ENCODE measurements at places on chromosomes 6 and 20. TPM values are rescaled to one million over a fixed set of nuclear protein-coding genes. Genes with fewer than 3 reads are reported as not detected.

The CFAP206 gene
- polyA plus RNA-seq: not detected

The EBF4 gene
- polyA plus RNA-seq: 2.0 TPM

The NRN1 gene
- 0.61 TPM for polyA plus RNA-seq

The CDSN gene
- polyA plus RNA-seq: not detected

The FAM83C gene
- not detected for polyA plus RNA-seq

The BMP2 gene
- not detected for polyA plus RNA-seq

The CCHCR1 gene
- polyA plus RNA-seq: 7.4 TPM

The ULBP2 gene
- 0.68 TPM for polyA plus RNA-seq

The HNF4A gene
- polyA plus RNA-seq: not detected

The SOX18 gene
- polyA plus RNA-seq: not detected

The ANKRD66 gene
- not detected for polyA plus RNA-seq

The ALDH8A1 gene
- 0.08 TPM for polyA plus RNA-seq

The BANF2 gene
- not detected for polyA plus RNA-seq

The SLC17A3 gene
- not detected for polyA plus RNA-seq

The KCNG1 gene
- not detected for polyA plus RNA-seq

DNA sequence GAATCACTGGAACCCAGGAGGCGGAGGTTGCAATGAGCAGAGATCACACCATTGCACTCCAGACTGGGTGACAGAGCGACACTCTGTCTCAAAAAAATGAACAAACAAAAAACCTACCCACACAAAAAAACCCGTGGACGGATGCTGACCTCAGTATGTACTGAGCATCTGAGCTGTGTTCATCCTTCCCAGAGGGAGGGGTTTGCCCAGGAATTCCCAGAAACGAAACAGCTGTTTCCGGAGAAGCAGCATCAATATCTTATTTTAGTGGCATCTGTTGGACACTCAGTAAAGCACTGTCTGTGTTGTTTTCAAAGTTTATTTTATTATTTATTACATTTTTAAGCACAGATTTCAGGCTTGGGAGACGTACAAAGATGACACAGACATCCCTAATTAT, 18.7 kb downstream of the NANP start:
- DNase-seq: no peak
- H3K4me1 ChIP-seq: no peaks in the 10 kb centered on the region
- H3K36me3 ChIP-seq: no peaks in the 10 kb centered on the region
- H3K27ac ChIP-seq: no peak overlapping the region

GRCh38 chr6:25701807-25702206, 49.8 kb downstream of the SCGN start:
- H3K4me1 ChIP-seq: no peaks in the 10 kb centered on the region
- no peak for DNase-seq
- H3K27ac ChIP-seq: no peak overlapping the region
- no peaks in the 10 kb centered on the region for H3K27me3 ChIP-seq

DNA sequence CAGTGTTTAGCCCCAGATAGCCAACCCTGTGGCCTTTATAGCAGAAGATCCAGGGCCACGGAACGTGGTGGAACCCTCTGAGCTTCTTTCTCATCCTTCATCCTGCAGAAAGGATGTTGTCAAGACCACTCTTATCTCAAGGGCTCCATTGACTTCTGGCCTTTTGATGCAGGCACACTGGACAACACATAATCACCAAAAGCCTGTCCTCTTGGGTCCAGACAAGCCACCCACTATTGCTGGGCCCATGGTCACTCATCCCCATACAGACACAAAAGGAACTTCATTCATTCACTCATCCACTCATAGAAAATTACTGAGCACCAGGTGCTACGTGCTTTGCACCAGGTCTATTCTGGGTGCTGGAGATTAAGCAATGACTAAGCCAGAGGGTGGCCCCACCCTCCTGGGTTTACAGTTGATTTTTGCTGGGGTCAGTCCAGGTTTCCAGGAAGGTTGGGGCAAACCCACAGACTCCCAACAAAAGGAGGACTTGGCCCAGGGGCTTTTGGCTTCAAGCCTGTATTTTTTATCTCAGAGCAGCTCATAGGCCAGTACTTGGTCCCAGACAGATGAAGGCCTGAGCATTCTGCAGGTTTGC, 2.4 kb downstream of the CST8 start:
- no peak overlapping the region for H3K4me3 ChIP-seq
- H3K27me3 ChIP-seq: no peaks in the 10 kb centered on the region
- peak overlapping the region; percentile 46 for H3K27ac ChIP-seq
- H3K36me3 ChIP-seq: no peaks in the 10 kb centered on the region

- no peak overlapping the region for H3K4me3 ChIP-seq
- H3K4me1 ChIP-seq: peaks cover 18% of the 10 kb centered on the region
- H3K36me3 ChIP-seq: no peaks in the 10 kb centered on the region
- no peak for DNase-seq
Observed at GRCh38 chr6:16184129-16184528, 54.3 kb upstream of the GMPR start.

DNA sequence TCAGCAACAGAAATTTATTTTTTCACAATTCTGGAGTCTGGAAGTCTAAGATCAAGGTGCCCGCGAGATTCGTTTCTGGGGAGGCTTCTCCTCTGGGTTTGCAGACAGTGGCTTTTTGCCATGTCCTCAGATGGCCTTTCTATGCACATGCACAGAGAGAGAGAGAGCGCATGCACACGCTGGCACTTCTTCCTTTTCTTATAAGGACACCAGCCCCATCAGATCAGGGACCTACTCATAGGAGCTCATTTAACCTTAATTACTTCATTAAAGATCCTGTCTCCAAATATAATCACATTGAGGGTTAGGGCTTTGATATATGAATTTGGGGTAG, 260.7 kb upstream of the PLCB4 start:
- no peak overlapping the region for H3K27ac ChIP-seq
- no peaks in the 10 kb centered on the region for H3K4me1 ChIP-seq
- no peak overlapping the region for H3K4me3 ChIP-seq
- DNase-seq: no peak
- no peaks in the 10 kb centered on the region for H3K36me3 ChIP-seq

GRCh38 chr6:15039136-15039535, 206.7 kb upstream of the JARID2 start:
- H3K36me3 ChIP-seq: no peaks in the 10 kb centered on the region
- no peak for DNase-seq
- no peak overlapping the region for H3K27ac ChIP-seq

- DNase-seq: no peak
- H3K27me3 ChIP-seq: no peaks in the 10 kb centered on the region
- H3K27ac ChIP-seq: no peak overlapping the region
- H3K4me1 ChIP-seq: no peaks in the 10 kb centered on the region
- H3K36me3 ChIP-seq: no peaks in the 10 kb centered on the region
Observed at GRCh38 chr6:105227295-105227767, 47.5 kb upstream of the POPDC3 start.

GRCh38 chr6:32883789-32884188, 29.8 kb downstream of the PSMB9 start:
- H3K36me3 ChIP-seq: no peaks in the 10 kb centered on the region
- no peak for DNase-seq
- no peak overlapping the region for H3K27ac ChIP-seq
- no peak overlapping the region for H3K4me3 ChIP-seq

- H3K36me3 ChIP-seq: no peaks in the 10 kb centered on the region
- H3K27ac ChIP-seq: no peak overlapping the region
- no peak for DNase-seq
- H3K4me3 ChIP-seq: no peak overlapping the region
Observed at GRCh38 chr20:63181226-63181625, 34.7 kb downstream of the YTHDF1 start.

GRCh38 chr6:142800240-142800639, 144.7 kb downstream of the HIVEP2 start:
- no peak overlapping the region for H3K27ac ChIP-seq
- no peak overlapping the region for H3K4me3 ChIP-seq
- DNase-seq: no peak
- H3K4me1 ChIP-seq: peaks cover 16% of the 10 kb centered on the region

- no peak for DNase-seq
- H3K27me3 ChIP-seq: no peaks in the 10 kb centered on the region
- no peaks in the 10 kb centered on the region for H3K4me1 ChIP-seq
- no peak overlapping the region for H3K27ac ChIP-seq
Observed at GRCh38 chr6:138467901-138468300, 31.4 kb downstream of the NHSL1 start.

GRCh38 chr6:89527634-89528033, 94.7 kb downstream of the ANKRD6 start:
- no peak overlapping the region for H3K4me3 ChIP-seq
- H3K4me1 ChIP-seq: no peaks in the 10 kb centered on the region
- H3K27me3 ChIP-seq: no peaks in the 10 kb centered on the region
- no peak overlapping the region for H3K27ac ChIP-seq
- no peak for DNase-seq

DNA sequence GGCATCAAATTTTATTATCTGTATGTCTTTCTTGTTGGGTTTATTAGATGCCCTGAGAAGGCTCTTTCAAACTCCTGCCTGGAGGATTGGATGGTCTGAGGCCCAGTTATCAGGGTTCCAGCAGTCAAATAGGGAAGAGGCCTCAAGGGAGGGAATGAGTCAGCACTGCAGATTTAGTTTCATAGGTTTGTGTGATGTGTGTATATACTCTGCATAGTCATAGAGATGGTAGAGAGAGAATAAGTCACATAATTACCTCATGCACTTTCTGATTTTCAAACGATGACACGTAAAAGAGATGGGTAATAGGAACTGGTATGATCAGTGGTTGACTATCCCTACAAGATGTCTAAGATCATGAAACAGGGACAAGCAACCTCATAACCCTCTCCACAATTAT, 82.1 kb downstream of the ADAT2 start:
- no peaks in the 10 kb centered on the region for H3K4me1 ChIP-seq
- H3K4me3 ChIP-seq: no peak overlapping the region
- DNase-seq: no peak
- no peak overlapping the region for H3K27ac ChIP-seq

GRCh38 chr6:80733641-80734040, 627.2 kb downstream of the BCKDHB start:
- H3K36me3 ChIP-seq: no peaks in the 10 kb centered on the region
- DNase-seq: no peak
- no peaks in the 10 kb centered on the region for H3K4me1 ChIP-seq
- no peaks in the 10 kb centered on the region for H3K27me3 ChIP-seq
- H3K27ac ChIP-seq: no peak overlapping the region

- no peak overlapping the region for H3K4me3 ChIP-seq
- no peak for DNase-seq
- no peak overlapping the region for H3K27ac ChIP-seq
- H3K4me1 ChIP-seq: no peaks in the 10 kb centered on the region
- no peaks in the 10 kb centered on the region for H3K36me3 ChIP-seq
Observed at GRCh38 chr6:166703149-166703710, 76.2 kb upstream of the RPS6KA2 start.

DNA sequence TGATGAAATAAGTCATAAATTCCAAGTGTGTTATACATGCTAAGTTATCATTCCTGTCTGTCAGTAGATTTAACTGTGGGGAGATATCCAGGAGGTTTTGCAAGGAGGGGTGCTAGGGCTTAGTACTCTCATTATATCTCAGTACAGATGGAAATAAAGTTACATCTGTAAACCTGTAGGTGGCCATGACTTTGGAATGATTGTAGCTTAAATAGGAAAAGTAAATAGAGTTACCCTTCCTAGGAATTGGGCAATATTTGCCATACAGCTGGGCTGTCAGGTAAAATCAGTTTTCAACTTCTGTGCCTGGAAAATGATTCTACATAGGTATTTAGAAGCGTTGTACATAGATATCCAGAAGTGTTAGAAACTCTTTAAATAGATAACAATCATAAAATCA, 19.8 kb upstream of the TGM3 start:
- no peak overlapping the region for H3K27ac ChIP-seq
- H3K4me1 ChIP-seq: no peaks in the 10 kb centered on the region
- H3K4me3 ChIP-seq: no peak overlapping the region
- H3K27me3 ChIP-seq: no peaks in the 10 kb centered on the region
- H3K36me3 ChIP-seq: no peaks in the 10 kb centered on the region

DNA sequence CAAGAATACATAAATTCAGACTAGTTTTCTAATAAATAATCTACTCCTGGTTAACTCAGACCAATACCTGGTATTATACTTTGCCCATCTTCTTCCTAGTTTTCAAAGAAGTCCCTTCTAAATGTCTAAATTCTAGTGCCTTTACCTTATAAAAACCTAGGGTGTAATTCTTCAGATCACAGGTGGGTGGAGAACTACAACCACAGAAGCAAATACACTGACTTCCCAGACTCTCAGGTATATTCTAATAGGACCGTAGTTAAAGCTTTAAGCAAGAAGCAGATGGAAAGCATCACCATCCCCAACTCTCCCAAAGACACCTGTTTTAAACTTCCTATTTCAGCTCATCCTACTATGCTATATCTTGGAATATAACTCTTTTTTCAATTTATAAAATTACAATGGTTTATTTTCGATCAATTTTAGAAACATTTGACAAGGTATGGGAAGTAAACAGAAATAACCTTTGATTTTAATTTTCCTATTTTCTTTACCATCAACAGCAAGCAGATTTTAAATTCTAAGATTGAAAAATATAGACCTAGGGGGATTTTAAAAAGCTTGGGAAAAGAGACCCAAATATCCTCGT, 15.8 kb downstream of the MAN1A1 start:
- peak; percentile 31 for DNase-seq
- H3K27me3 ChIP-seq: no peaks in the 10 kb centered on the region
- H3K4me1 ChIP-seq: peaks cover 7% of the 10 kb centered on the region
